Dorsolateral prefrontal cortex (tissue), 122 donors: ENCODE measurements at places on chromosomes 5 and 9. TPM values are rescaled to one million over a fixed set of nuclear protein-coding genes. Genes with fewer than 3 reads are reported as not detected.

- no peak for DNase-seq
Observed at GRCh38 chr5:171155621-171156020, 153.4 kb upstream of the TLX3 start.

GRCh38 chr9:82320566-82320965, 332.0 kb downstream of the SPATA31D1 start:
- DNase-seq = no peak

DNA sequence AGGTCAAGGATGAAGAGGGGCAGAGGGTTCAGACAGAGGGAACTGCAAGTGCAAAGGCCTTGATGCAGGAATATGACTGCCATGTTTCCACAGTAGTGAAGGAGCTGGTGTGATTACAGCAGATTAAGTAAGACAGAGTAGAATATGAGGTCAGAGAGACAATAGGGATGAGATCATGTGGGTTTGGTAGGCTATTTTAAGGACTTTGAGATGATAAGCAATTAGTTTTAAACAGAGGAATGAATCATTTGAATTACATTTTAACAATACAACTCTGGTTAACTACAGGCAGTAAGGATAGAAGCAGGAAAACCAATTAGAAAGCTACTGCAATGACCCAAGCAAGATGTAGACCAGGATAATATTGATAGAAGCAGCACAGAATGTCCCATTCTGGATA, 7.7 kb downstream of the CENPK start:
- DNase-seq = no peak

- DNase-seq = no peak
Observed at GRCh38 chr9:134162212-134162775, 2.1 kb downstream of the RNU6ATAC start.

Gene CLIC3
- not detected for total RNA-seq

Gene LCN9
- not detected for total RNA-seq

Gene PCDHGA9
- 11.9 TPM for total RNA-seq

Gene PCDHGA2
- total RNA-seq = 5.3 TPM
